PC-3 (cell line): ENCODE measurements at places on chromosomes 6 and 20. TPM values are rescaled to one million over a fixed set of nuclear protein-coding genes. Genes with fewer than 3 reads are reported as not detected.

The WFDC2 gene
- not detected in 2 replicates for total RNA-seq

The GJA10 gene
- not detected in 2 replicates for total RNA-seq

The SLC16A10 gene
- 0.69 and 2.9 TPM in 2 replicates for total RNA-seq

The GSTA2 gene
- not detected in 2 replicates for total RNA-seq

The NR2E1 gene
- total RNA-seq, result 0.07 TPM in 1 of 2 replicates, not detected in the other

The ULBP3 gene
- 20.5 and 23.2 TPM in 2 replicates for total RNA-seq

The DEFB129 gene
- total RNA-seq, result not detected in 2 replicates

The CLVS2 gene
- total RNA-seq, result not detected in 2 replicates
